ENCODE measurements at places on chromosomes 7 and 10.

GRCh38 chr10:115856580-115856979 lies 416.4 kb downstream of the GFRA1 start:
- no peak for DNase-seq

GRCh38 chr10:44352316-44353127 lies 32.4 kb downstream of the CXCL12 start:
- DNase-seq = no peak

DNA sequence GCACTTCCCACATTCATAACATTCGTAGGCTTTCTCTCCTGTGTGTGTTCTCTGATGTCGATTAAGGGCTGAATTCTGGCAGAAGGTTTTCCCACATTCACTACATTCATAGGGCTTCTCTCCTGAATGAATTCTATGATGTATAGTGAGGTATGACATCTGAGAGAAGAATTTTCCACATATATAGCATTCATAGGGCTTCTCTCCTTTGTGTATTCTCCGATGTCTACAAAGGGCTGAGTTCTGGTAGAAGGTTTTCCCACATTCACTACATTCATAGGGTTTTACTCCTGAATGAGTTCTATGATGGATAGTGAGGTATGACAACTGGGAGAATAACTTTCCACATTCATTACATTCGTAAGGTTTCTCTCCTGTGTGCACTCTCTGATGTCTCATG lies 15.6 kb downstream of the ZNF12 start:
- peak; percentile 33 for DNase-seq

DNA sequence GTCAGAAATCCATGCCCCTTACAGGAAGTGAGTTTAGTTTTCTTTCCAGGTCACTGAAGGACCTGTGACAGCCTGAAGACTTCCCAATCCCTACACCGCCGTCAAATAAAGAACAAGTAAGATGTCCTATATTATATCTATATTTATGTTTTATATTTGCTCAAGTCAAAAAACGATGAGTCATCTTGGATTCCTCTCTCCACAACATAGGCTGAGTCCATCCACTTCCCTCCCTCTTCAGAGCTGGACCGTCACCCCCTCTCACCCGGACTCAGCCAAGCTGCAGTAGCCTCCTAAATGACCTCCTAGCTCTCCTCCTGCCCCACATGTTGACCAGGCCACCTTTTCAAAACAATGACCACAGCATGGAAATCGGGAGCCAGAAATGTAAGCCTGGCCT lies 53.5 kb downstream of the GLI3 start:
- DNase-seq = no peak

GRCh38 chr10:137606-138005 lies 2.4 kb downstream of the ZMYND11 start:
- peak; percentile 44 for DNase-seq

DNA sequence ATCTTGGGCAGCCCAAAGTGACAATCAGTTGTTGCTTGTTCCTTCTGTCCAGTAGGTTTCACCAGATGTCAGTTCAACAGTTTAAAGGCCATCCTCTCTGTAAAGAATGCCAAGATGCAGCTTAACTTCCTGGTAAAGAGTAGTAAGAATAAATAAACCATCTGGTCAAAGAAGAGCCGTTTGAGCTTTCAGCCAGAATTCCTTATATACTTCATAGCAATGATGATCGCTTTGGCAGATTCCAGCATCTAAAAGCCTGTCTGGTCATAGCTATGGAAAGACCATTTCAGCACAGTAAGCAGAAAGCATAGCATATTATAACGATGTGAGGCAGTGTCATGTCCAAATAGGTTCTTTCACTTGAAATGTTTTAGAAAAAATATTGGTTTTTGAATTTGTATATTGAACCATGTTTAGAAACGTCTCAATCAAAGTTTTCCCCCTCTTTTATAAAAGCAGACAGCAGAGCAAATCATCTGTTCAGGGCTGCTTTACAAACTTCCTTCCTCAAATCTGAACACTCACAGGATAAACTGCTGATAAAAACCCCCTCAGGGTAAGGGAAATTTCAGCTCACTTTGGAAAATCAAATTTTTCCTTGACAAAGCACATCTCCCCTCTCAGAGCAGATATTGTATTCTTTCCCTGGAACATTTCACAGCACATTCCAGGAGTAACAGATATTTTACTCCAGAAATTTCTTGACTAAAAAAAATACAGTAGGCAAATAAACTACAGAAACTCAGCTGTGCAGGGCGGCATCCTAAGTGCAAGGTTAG lies 184.1 kb downstream of the NOC3L start:
- no peak for DNase-seq

GRCh38 chr7:133853706-133854276 lies 273.3 kb upstream of the LRGUK start:
- DNase-seq = peak; percentile 90

DNA sequence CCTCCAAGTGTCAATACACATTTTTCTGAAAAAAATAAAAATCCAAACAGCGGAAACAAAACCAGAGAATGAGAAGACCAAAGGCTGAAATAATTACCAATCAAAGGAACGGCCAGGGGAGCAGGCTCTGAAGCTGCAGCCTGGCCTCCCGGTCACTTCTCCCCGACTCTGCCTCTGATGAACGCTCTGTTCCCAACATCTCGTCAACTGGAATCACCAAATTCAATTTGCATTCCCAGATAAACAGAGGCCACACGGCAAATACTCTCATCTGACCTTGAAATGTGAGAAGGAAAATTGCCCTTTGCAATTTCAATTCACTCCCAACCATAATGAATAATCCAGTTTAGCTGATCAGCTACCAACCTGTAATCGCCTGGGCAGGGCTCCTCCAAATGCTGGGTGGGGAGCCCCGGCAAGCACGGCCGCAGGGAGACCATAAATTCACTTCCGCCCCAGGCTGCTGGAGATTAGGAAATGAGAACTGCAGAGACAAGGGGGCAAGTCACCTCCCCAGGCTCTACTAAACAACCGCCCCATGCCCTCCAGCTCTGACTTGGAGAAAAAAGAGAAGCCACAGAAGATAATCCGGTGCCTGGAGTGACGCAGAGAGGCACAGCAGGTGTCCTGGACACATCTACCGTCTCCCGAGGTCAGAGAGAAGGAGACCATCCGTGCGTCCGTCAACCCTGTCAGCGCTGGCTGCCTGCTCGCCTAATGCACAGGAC lies 153.2 kb downstream of the MAD1L1 start:
- no peak for DNase-seq

- no peak for DNase-seq
These were observed 101.2 kb upstream of the SEC61G start for GRCh38 chr7:54860003-54860775.

DNA sequence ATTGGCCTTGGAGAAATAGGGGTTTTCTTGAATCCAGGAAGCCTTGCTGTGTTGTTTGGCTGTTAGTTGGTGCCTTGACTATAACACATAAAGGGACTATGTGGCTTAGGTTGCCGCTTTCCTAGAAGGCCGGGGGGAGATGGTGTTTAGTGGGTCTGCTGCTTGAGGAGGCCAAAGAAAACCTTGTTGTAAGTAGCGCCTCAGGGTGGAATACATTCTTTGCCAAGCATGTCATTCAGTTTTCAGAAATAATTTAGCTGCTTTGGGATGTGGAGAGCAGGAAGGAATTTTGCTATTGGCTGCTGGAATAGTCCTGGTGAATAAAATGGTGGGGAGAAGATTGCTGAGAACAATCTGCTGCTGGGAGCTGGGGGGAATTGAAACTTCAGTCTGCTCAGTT lies 132.9 kb upstream of the WNT16 start:
- no peak for DNase-seq

DNA sequence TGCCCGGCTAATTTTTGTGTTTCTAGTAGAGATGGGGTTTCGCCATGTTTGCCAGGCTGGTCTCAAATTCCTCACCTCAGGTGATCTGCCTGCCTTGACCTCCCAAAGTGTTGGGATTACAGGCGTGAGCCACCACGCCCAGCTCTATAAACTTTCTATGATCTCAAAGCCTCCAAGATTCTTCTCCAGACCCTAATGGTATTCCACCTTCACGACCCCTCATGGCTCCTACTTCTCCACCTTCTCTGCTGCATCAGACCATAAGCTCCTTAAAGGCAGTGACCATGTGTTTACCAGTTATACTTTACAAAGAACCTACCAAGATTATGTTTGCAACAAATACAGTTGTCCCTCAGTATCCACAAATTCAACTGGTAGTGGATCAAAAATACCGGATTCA lies 10.1 kb upstream of the BAZ1B start:
- no peak for DNase-seq

DNA sequence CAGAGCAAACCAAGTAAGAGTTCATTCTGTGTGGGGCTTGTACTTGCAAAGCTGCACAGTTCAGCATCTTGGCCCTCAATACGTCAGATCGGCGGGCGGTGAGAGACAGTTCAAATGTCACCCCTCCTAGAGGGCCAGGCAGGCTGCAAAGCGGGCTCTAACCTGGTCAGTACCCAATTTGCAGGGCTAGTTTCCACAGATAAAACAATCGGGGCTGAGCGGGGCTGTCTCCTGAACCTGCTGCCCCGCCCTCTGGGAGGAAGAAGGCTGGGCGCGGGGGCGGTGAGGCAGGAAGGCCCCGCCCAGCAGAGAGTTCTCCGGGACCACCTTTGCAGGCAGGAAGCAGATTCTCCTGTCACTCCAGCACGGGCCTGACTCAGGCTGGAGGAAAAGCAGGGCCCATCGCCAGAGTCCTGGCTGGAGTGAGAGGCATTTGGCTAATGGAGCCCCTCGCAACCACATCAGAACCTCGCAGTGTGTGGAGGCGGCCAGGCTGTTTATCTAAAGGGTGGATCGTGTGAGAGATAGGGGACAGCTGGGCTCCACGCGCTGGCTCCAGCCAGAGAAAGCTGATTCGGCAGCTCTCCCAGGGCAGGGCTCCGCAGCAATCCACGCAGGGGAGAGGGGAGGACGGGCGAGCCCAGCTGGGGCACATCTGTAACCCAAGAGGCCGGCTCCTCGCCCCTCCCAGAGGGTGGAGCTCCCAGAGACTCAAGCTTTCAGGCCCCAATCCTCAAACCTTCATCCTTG lies 83.1 kb downstream of the SH3PXD2A start:
- peak; percentile 37 for DNase-seq

DNA sequence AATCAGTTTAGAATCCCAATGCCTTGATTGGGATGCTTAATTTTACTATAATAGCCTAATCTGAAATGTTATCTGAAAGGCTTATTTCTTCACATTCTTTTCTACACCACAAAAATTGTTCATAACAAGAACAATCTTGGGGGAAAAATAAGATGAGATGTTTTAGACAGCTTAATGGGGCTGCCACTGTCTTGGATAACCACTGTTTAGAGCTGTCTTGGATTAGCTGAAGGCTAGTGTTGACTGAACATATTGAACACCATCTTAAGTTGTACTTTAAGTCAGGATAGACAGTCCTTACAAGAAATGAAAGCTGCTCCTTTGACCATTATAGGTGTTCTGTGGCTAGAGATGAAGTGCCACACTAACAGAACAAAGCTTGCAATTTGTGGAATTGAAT lies 501.3 kb downstream of the GFRA1 start:
- DNase-seq = no peak

GRCh38 chr10:74871595-74872382 lies 45.4 kb downstream of the KAT6B start:
- DNase-seq = peak; percentile 10

- DNase-seq = no peak
These were observed 107.8 kb downstream of the GALNT17 start for GRCh38 chr7:71239586-71240268.

DNA sequence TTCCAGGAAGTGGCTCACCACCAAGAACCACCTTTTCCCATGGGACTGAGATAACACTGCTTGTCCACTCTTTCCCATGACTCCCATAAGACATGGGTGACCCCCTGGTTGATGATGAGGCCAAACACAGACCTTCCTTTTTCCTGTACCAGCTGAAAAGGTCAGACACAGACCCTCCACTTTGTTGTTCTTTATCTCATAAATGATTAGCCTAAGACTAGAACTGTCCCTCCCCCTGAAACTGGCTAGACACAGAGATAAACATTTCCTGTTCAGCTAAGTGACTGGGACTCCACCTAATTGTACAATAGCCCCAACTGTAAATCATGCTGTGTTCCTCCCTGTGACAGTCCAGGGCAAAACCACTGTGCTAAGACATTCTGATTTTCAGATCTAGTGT lies 8.2 kb upstream of the NRG3 start:
- DNase-seq = peak; percentile 83

- no peak for DNase-seq
These were observed 117.3 kb downstream of the THSD7A start for GRCh38 chr7:11714676-11715075.

- DNase-seq = no peak
These were observed 19.5 kb downstream of the CFAP46 start for GRCh38 chr10:132922872-132923271.

- DNase-seq = no peak
These were observed 83.1 kb downstream of the FZD1 start for GRCh38 chr7:91347290-91347689.

GRCh38 chr10:124661660-124662180 lies 82.5 kb downstream of the FAM53B start:
- DNase-seq = no peak

DNA sequence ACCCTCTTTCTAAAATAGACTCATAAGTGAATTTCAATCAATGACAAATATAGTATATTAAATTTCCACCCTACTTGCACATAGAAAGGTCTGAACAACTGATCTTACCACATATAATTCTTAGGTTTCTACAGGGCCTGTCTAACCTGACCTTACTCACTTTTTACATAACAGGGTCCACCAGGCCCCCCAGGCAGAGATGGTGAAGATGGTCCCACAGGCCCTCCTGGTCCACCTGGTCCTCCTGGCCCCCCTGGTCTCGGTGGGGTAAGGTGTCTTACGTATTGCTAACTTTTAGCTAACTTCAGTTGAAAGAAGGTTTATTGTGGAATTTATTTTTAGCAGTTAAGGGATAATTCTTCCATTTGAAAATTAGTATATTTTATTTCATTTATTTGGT lies 5.3 kb downstream of the COL1A2 start:
- no peak for DNase-seq

DNA sequence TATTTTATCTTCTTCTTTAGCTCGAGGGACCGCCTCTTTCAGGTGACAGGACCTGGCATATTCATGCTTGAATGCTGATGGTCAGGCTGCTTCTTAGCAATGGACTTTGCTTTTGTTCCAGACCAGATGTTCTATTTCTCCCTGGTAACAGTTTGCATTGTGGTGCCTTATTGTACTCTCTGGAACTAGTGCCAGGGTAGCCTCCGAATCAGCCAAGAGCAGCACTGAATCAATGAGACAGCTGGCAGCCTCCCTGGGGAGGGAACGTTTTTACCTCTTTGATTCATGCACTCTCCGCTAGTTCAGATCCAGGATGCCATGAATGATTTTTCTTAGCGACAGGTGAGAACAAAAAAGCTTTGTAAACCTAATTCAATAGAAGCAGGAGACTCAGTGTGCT lies 54.1 kb upstream of the NXPH1 start:
- DNase-seq = no peak
